ENCODE measurements at places on chromosomes 1 and 21. TPM values are rescaled to one million over a fixed set of nuclear protein-coding genes. Genes with fewer than 3 reads are reported as not detected.

Gene SHE
- total RNA-seq = 177 TPM

Gene PTGS2
- 17.2 TPM for total RNA-seq

Gene RPTN
- total RNA-seq = not detected

Gene DCST2
- total RNA-seq = 0.17 TPM

Gene CD1E
- total RNA-seq = not detected

DNA sequence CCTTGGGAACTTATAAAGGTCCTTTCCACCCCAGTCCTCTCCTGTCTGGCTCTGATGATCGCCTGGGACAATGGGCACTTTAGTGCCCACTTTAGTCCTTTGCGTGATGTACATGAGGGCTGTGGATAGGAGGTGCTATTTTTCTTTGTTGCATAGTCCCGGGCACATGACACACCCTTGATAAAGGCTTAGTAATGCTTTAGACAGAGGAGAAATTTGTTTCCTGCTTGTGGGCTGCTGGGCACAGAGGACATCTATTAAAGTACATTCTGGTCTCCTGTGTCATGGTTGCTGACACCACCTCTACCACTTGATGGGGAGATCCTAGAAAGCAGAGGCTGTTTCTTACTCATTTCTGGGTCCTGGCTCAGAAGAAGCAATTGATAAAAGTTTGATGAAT, 5.4 kb upstream of the KNCN start:
- peak; percentile 41 for DNase-seq

DNA sequence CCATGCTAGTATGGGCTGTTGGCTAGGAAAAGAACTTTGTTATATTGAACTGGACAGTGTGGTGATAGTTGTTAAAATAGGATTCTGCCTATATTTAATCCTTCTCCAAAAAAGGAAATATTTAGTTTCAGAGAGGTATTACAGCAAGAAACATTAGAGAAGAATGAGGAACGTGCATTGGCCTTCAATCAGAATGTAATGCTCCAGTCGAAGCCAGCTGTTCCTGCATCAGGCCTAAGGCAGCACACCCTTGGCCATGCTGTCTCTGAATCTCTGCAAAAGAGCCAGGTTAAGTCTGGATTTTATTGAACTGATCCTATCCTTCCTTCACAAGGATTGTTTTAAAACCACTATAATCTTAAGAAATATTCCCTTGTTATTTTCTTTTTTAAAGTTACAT, 35.3 kb upstream of the RALGPS2 start:
- no peak for DNase-seq

DNA sequence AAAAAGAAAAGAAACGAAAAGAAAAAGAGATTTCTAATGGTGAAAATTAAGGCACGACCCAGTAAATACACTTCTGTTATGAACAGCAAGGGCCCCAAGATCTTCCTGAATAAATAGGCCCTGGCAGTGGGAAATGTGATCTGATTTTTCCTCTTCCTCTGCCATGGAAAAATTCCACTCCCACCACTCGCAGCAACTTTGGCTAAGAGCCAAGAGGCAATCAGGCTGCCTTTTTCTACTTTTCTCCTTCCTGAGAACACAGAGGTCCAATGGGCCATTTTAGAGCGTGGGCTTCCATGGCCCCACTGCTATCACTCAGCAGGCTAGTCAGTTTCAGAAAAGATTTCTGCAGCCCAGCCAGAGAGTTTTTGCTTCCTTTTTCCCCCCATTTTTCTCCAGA, 33.7 kb upstream of the AK4 start:
- DNase-seq = peak; percentile 86

DNA sequence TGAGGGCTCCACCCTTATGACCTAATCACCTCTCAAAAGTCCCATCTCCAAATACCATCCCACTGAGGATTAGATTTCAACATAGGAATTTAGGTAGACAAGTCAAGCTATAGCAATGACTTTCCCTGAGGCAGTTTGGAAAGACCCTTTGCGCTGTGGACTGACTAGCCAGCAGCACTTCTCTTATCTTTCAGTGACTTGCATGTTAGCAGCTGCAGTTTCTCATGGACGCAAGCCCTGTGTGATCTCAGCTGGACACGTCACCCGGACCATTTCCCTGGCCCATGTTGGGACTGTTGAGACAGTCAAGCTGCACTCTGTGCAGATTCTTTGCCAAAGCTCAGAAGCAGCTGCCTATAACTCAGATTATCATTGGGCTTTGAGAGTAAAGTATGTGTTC, 408.1 kb upstream of the USP24 start:
- no peak for DNase-seq

DNA sequence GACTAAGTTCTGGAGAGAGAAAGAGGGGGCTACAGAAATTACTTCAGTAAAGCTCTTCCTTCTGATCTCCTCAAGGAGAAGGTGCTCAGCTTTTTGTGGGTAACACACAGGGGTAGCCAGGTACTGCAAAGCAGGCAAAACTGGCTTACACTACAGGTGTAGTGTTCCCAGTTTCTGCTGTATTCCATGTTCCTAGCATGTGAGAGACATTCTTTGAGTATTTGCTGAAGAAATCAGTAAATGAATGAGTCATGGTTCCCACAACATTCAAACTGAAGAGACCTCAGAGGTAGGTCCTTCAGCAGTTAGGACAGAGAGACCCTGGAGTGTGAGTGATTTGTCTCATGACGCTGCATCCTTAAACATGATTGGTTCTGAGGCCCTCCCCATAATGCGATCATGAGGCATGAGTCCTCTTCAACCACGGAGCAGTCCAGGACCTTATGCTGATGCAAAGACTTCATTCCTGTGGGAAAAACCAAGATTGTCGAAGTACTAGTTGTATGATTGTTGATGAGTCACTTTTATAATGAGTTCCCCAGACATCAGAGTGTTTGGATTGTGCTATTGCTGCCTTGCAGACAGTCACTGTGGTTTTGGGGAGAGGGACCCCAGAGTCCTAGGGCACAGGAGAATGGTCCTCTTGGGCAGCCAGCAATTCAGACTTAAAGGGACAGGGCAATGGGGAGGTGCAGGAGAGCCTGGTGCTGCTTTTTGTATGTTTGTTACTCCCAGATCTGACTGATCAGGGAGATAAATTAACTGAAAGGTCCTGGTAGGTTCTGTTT, 2.7 kb upstream of the OR10J4 start:
- peak; percentile 23 for DNase-seq

DNA sequence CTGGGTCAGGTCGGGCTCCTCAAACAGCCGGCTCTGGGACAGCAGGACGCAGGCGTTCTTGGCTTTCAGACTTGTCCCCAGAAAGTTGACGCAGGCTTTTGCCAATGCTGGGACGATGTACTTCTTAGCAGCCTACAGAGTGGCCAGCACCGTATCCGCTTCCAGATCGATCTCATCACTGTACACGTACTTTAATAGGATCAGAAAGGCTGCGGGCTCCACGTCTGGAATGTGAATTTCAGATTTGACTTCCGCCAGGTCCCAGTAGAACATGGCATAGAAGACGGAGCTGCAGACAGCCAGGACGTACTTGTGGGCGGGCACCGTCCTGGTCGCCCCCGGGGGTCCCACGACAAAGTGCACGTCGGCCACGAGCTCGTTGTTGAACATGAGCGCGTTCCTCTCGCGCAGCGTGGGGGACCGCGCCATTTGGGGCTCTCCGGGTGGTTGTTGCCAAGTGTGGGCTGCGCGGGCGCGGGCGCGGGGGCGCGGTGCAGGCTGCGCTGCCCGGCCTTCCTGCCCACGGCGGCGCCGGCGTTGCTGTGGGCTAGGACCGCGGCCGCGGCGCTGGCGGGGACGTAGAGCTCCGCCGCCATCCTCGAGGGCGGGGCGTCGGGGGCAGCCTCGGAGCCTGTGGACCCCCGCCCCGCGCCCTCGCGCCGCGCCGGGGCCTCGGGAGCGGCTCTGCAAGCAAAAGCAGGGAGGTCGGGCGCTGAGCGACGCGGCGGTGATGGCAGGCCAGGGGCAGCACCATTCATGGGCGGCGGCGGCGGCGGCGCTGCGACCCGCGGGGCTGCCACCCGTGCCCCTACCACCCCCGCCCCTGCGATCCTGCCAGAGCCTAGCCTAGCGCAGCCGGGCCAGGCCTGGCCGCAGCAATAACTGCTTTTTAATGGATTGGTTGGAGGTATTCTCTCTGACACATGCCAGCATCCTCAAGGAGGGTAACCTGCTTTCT, 10.6 kb downstream of the CNR2 start:
- no peak for DNase-seq

DNA sequence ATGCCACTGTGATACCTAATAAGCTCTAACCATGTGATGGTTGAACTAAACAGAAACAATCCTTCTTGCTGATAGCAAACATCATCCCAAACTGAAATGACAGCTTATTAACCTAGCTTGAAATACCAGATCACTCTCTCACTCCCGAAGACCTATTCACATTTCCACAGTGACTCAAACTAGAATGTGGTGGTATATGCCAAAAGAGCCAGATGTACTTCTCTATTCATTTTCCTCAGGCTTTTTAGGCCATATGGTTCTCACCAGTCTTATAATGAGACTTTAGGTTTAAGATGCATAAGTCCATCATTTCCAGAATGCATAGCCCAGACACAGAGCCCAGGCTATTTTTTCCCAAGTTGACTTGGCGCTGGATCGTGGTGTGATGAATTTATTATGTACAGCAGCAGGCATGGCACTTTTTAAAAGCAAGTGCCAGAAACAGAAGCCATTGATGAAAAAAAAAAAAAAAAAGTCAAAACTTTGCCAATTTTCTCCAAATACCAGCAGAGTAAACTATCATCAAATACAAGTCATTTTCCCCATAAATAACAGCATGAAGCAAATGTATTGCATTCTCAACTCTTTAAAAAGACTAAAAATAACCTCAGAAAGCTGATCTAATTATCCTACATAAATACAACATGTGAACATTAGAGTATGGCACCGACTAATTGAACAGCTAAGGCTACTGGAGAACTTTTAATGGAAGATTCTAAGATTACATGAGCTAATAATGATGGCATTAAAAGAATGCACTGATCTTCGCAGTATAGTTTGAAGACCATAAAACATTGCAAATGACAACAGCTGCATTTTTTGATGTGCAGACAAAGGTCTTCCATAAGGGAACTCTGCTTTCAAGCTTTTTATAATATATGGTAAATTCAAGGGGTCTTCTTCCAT, 365.4 kb downstream of the LRRIQ3 start:
- no peak for DNase-seq

GRCh38 chr1:179757933-179758332, 14.8 kb downstream of the FAM163A start:
- DNase-seq = no peak

GRCh38 chr1:248686815-248687214, 15.8 kb downstream of the OR14I1 start:
- DNase-seq = no peak

DNA sequence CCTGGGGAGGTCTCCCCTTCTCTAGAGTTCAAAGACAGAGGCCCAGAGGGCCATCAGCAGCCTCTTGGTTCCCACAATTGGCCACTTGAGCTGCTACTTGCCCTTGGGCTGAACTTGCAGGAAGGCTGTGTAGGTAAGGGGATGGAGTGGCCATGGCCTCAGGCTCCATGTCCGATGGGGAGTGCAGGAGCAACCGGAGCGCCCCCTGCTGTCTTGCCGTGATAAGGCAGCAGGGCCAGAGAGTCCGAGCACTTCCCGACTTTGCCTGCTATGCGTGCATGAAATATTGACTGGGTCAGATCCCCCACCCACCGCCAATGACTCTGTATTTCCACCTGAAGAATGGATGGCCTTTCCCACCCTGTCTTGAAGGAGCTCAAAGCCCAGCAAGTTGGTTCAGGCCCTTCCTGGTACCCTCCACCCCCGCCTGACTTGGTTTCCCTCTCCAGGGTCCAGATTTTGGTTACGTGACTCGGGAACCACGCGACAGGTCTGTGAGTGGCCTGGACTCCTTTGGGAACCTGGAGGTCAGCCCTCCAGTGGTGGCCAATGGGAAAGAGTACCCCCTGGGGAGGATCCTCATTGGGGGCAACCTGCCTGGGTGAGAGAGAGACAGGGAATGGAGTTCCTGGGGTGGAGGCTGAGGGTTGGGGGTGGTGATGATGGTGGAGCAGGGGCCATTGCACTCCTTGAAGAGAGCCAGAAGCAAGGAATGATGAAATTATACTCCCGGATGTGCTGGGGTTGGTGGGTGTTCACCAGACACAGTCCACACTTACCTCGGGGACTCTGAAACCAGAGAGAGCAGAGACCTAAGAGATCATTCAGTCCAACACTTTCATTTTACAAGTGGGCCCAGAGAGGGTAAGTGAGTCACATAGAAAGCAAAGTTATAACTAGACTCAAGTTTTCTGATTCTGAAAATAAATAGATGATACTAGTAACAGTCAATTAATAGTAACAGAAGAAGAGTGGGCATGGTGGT, 25.6 kb downstream of the PADI3 start:
- peak; percentile 80 for DNase-seq

DNA sequence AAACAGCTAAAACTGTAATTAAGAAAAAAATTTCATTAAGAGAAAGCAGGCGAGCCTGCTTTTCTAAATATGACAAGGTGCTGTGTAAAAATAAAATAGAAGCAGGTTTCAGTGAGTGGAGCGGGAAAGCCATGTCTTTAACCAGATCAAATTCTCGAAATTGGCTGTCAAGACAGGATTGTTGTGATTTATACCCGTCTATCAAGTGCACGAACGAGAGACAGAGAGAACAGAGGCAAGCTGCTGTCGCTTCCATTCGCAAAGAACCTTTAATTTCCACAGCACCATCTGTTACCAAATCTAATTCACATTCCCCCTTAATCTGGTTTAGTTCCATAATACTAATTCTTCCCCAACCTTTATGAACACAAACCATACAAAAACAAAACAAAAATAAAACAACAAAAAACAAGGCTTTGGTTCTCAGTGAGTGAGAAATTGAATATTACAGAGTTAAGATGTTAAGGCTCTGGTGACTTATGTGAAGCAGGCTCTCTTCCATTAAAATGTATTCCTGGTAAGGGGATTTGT, 35.0 kb downstream of the ESRRG start:
- DNase-seq = no peak

GRCh38 chr1:244048256-244049161, 2.6 kb upstream of the ZBTB18 start:
- peak; percentile 100 for DNase-seq

DNA sequence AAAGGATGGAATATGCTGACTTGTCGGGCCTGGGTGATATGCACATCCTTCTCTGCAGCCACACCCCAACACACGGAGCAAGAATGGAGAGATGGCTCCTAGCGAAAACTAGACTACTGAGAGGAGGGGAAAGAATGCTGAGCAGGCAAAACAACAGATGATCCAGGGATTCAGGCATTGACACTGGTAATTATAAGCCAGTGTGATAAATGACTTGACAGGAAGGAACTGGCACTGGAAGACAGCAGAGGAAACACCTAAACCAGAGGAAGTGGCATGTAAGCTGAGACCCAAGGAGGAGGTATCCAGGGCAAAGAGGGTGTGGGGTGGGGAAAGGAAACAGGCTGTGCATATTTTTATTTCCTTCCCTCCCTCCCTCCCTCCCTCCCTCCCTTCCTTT, 31.7 kb upstream of the KHDRBS1 start:
- peak; percentile 19 for DNase-seq

GRCh38 chr1:190478149-190479049, 735 bp upstream of the BRINP3 start:
- DNase-seq = peak; percentile 3

DNA sequence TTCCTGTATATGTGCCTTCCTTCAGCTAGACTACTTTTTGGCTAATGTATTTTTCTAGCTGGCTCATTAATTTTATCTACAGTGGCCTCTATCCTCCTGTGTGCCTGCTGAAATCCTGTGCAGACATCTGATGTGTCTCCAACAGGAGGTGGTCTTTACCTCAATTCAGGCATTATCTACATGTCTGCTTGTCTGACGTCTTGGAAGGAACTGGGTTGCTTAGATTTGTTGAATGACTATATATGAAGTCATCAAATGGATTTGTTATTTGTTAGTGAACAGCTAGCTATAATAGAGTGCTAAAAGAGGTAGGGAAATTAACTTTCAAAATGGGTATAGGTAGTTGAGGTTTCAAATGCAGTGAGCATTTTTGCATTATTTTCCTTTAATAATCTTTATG, 6.7 kb downstream of the RPL5 start:
- DNase-seq = no peak
